Heart left ventricle (tissue), 16 donors: ENCODE measurements at places on chromosomes 4 and X.

GRCh38 chr4:17493619-17494018, 18.3 kb downstream of the QDPR start:
- peaks cover 69% of the 10 kb centered on the region for H3K36me3 ChIP-seq
- no peak overlapping the region for H3K27ac ChIP-seq
- no peak for DNase-seq
- no peak overlapping the region for H3K4me3 ChIP-seq

- DNase-seq = no peak
- H3K27me3 ChIP-seq = no peaks in the 10 kb centered on the region
- peaks cover 14% of the 10 kb centered on the region for H3K36me3 ChIP-seq
- peaks cover 63% of the 10 kb centered on the region for H3K4me1 ChIP-seq
- no peak overlapping the region for H3K27ac ChIP-seq
- H3K4me3 ChIP-seq = no peak overlapping the region
Observed at GRCh38 chr4:185755451-185755850, 56.5 kb downstream of the SORBS2 start.

- no peak overlapping the region for H3K27ac ChIP-seq
- DNase-seq = no peak
- no peak overlapping the region for H3K4me3 ChIP-seq
Observed at GRCh38 chrX:139842326-139843185, 90.3 kb downstream of the ATP11C start.

GRCh38 chrX:78106651-78106986, 2.6 kb downstream of the PGK1 start:
- no peak for DNase-seq
- peaks cover 18% of the 10 kb centered on the region for H3K36me3 ChIP-seq
- peak overlapping the region; percentile 94 for H3K27ac ChIP-seq
- H3K27me3 ChIP-seq = no peaks in the 10 kb centered on the region
- no peak overlapping the region for H3K4me3 ChIP-seq
- H3K4me1 ChIP-seq = peaks cover 37% of the 10 kb centered on the region

DNA sequence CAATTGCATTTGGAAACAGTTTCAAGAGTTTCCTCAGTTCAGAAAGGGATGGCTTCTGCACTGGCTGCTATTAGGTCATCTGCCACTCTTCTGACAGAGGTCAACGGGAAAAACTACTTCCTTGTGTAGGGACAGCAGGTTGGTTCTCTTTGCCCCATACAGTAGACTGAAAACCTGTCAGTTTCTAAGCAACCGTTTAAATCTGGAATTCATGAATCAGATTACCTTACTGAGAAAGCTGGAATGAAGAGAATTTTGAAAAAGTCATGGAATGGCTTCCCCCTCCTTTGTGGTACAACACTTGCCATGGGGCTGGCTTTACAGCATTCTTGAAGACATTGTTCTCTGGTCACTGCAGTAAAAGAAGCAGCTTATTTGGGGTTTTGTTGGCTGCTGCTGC, 240.3 kb downstream of the IL1RAPL2 start:
- H3K36me3 ChIP-seq = no peaks in the 10 kb centered on the region
- H3K4me1 ChIP-seq = no peaks in the 10 kb centered on the region
- no peak overlapping the region for H3K4me3 ChIP-seq
- DNase-seq = no peak

GRCh38 chrX:17432158-17432557, 57.2 kb downstream of the NHS start:
- no peak overlapping the region for H3K4me3 ChIP-seq
- no peak for DNase-seq
- H3K27me3 ChIP-seq = no peaks in the 10 kb centered on the region

- no peaks in the 10 kb centered on the region for H3K27me3 ChIP-seq
- H3K27ac ChIP-seq = peak overlapping the region; percentile 64
- H3K4me3 ChIP-seq = no peak overlapping the region
- H3K4me1 ChIP-seq = peaks cover 57% of the 10 kb centered on the region
Observed at GRCh38 chr4:147786531-147786930, 54.6 kb downstream of the ARHGAP10 start.
